ENCODE measurements at places on chromosomes 4 and X.

- DNase-seq, result no peak
Measured at GRCh38 chr4:72390409-72390808, 178.6 kb downstream of the ADAMTS3 start.

DNA sequence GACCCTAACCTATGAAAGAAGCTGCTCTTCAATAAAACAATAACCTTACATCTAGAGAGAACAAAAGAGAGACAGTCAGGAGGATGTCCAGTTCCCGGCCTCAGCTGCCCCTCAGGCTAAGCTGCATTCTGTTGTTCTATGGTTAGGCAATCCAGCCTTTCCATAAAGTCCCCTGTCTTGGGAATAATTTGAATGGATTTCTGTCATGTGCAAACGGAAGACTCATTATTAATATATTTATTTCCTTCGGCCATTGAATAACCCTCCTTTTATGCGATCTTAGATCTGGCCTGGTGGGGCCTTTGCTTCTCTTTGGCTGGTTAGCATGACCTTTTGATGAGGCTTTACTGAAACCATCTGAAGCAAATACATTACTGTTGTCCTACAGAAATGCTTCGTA lies 80.1 kb downstream of the ANKRD50 start:
- no peak for DNase-seq

DNA sequence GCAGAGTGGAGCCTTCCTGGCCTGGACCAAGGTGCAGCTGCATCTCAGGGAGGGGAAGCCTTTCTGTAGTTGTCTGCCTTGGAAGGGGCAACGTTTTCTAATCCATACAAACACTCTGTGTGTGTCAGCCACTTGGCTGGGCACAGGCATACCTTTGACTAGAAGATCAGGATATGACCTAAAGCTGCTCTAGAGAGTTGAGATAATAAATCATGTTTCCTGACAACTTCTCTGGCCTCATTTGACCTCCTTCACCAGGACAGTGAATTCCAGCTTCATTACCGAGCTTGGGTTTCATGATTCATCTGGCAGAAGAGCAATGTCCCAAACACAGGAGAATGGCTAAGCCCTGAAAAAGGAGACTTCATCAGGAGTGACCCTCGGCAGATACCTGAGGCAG lies 89.6 kb upstream of the KIT start:
- DNase-seq, result peak; percentile 50

- DNase-seq, result peak; percentile 6
Measured at GRCh38 chr4:52665592-52665991, 6.5 kb upstream of the USP46 start.

GRCh38 chrX:150607201-150607600 lies 38.8 kb downstream of the MTM1 start:
- DNase-seq, result no peak

GRCh38 chrX:104319346-104319745 lies 64.6 kb upstream of the ESX1 start:
- DNase-seq, result peak; percentile 10

DNA sequence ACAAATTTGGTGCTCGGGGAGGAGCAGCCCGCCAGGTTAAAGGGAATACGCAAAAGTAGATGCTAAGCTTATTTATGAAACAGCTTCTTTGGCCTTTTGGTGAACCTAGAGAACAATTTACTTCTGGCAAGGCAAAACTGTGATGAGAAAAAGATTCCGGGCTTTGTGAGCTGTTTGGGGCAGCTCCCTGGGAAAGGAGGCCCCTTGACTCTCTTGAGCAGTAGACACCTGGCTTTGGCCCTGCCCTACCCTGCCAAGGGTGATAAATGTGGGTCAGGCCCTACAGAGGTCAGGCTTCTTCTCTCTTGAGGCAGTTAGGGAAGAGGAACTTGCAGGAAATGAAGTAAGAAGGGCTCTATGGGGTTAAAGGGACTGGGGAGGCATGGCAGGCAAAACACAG lies 509.6 kb downstream of the MID1IP1 start:
- DNase-seq, result no peak

DNA sequence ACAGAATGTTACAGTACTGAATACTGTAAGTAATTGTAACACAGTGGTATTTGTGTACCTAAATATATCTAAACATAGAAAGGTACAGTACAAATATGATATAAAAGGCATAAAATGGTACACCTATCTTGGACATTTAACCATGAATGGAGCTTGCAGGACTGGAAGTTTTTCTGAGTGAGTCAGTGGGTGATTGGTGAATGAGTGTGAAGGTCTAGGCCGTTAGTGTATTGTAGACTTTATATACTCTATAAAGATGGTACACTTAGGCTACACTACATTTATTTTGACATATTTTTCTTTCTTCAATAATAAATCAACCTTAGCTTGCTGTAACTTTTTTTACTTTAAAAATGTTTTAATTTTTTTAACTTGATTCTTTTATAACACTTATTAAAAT lies 422.5 kb upstream of the FSTL5 start:
- no peak for DNase-seq

DNA sequence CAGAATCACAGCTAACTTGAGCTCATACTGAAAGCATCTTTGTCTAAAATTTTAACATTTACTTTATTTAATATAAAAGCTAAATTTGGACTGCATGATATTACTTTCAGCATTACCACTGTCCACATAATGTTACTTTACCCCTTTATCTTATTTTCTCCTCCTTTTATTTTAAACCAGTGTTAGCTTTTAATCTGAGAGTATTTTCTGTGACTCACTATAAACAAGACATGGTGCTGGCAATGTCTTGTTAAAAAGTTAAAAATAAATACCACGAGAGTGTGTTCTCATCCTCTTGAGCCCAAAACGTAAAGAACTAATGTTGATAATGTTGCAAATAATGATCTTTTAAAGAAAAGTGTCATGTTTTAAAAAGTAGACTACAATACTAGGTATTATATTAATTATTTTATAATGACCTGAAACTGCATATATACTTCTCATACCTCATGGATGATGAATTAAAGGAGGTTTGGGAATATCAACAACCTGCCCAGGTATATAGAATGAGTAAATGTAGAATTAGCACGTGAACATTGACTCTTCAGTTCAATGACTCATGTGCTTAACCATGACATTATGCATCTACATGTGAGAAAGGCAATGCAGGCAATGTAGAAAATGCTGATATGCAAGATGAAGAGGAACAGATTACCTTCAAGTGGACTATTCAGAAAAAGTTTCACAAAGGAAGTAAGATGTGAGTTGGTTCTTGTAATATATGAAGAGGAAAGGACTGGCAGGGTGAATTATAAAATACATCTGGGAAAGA lies 454.1 kb upstream of the ADGRL3 start:
- peak; percentile 49 for DNase-seq

DNA sequence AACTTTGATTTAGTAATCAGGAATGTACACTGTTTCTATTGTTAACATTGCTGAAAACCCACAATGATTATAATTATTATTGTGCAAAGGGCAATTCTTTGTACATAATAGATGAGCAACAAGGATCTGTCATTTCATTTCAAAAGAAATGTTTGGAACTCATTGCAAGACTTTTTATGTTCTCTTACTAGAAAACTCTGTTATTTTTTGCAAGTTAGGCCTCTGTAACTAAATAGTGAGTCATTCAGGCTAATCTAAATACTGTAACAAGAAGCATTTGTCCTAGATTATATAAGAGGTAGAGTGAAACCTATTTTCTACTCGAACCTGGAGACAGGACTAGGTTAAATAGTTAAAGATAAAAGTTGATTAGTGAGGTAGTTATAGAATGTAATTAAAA lies 93.2 kb upstream of the FAM47B start:
- DNase-seq, result peak; percentile 2

DNA sequence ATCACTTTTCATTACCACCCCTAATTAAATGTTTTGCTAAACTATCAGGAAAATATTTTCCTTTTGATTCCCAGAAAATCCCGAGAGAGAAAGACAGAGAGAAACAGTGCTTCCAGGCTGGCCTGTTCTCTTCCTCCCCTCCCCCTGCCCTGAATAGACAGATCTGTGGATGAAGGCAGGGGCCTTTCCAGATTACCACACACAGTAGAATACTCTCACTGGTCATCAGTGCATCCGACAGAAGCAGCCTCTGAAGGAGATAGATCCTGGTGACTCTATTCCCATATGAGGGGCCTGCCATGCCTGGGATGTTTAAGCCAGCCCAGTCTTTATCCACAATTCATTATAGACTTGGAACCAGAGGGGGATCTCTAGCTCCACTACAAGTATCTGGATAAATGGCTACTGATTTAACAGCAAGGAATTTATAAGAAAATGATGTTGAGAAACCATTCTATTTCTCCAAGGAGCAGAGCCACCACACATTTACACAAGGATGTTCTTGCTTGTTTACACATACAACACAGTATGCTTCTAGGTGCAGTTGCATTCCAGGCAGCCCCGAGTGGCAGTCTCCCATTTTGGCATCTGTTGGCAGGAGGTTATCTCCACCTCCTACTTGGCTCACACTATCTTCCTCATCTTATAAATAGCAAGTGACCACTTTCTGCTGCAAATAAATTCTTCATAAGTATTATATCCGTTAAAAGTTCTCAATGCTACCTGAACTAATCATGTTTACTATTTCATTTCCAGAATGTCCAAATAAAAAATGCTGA lies 115.8 kb downstream of the HS6ST2 start:
- DNase-seq, result no peak

DNA sequence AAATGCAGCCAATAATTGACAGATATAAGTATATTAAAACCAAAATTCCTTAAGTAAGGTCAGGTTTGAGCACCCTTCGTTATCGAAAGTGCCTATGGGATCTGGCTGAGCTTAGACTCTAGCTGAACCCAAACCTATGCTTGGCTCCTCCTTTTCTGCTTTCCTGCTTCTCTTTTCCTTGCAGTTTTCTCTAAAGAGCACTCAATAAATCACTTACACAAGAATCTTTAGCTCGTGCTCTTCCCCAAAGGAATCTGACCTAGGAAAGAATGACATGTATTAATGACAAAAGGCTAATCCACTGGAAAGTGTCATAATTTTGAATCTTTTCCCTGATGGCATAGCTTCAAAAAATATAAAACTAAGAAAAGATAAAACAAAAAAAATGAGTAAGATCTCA lies 282.7 kb downstream of the DKK2 start:
- no peak for DNase-seq

GRCh38 chr4:114282937-114283336 lies 303.5 kb upstream of the ARSJ start:
- DNase-seq, result no peak

DNA sequence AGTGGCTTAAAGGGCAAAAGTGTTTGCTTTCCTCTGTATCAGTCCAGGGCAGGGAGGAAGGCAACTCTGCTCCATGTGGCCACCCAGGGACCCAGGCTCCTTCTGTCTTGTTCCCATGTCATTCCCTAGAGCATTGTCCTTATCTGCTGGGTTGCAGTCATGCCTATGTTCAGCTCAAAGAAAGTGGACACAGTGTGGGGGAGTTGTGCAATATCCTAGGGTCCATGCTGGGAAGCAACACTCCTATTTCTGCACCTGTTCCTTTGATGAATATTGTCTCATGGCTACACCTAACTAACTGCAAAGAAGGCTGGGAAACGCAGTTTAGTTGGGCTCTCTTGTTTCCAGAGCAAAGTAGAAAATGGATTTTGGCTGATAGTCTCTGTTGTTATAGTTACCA lies 107.0 kb upstream of the OTUD4 start:
- DNase-seq, result peak; percentile 8

- DNase-seq, result no peak
Measured at GRCh38 chr4:33058998-33059397, 2338.8 kb downstream of the PCDH7 start.

DNA sequence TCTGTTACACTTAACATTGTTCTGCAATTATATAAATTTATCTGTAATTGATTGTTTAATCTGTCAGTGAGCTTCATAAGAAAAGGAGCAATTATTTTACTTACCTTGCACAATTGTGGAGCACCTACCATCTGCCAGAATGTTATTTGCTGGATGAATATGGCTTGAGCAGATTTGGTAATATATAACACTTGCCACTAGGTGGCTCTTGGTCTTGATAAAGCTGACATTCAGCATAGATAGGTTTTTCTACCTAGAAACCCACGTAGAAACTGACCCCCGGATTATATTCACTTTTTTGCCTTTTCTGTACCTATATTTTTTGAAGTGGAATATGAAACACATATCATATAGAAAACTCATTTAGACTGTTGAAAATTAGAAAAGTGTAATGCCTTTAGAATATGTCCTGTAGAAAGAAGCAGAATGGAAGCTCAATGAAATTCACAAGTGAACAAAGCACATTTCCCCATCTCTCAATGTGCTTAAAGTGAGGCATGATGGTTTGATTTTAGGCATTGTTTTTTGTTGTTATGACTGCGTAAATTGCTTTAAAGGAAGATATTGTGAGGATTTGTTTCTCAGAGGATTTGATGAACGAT lies 9.5 kb downstream of the RBPJ start:
- peak; percentile 95 for DNase-seq

DNA sequence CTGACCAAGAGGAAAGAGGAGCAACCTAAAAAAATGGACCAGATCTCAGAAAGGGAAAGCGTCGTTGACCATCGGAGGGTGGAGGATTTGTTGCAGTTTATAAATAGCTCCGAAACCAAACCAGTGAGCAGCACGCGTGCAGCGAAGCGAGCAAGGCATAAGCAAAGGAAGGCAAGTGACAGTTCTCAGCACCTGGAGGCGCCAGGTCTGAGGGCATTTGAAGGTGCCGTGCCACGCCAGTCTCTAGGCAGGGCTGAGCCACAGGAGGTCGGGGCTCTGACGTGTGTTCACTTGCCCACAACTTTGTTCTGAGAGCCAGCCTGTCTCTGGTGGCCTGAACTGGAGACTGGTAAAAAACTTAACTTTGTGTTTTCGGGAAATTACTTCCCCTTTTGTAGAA lies 59.7 kb downstream of the TNIP2 start:
- DNase-seq, result no peak

DNA sequence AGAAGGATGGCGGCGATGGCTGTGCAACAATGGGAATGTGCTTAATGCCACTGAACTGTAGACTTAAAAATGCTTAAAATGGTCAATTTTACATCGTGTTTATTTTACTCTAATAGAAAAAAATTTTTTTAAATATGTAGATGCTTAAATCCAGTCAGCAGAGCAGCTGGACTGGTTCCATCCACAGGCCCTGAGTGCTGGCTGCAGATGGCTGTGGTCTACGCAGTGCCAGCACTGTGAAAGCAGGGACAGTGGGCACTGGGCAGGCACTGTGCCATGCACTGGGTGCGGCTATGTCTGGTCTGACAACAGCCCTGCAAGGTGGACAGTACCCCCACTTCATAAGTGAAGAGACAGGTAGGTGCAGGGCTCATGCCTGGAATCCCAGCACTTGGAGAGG lies 175.2 kb downstream of the AFAP1 start:
- no peak for DNase-seq

DNA sequence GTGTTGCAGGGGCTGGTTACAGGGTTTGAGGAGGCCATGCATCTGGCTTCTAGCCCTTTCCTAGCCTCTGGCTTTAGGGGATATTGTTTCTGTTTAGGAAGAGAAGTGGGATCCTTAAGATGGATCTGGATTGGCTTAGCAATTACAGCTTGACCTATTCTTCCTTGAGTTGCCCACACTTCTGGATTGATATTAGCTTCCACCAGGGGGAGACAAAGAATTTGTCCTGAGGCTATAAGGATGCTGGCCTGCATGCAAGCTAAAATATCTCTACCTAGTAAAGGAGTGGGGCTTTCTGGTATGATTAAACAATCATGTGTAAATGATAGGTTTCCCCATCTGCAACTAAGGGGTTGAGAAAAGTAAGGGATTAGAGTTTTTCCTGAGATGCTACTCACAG lies 117.2 kb downstream of the TEX13C start:
- peak; percentile 68 for DNase-seq

GRCh38 chrX:71917621-71918343 lies 7.1 kb downstream of the NHSL2 start:
- no peak for DNase-seq

Measured in DMS53 (cell line).